ENCODE measurements at places on chromosomes 2 and 18.

DNA sequence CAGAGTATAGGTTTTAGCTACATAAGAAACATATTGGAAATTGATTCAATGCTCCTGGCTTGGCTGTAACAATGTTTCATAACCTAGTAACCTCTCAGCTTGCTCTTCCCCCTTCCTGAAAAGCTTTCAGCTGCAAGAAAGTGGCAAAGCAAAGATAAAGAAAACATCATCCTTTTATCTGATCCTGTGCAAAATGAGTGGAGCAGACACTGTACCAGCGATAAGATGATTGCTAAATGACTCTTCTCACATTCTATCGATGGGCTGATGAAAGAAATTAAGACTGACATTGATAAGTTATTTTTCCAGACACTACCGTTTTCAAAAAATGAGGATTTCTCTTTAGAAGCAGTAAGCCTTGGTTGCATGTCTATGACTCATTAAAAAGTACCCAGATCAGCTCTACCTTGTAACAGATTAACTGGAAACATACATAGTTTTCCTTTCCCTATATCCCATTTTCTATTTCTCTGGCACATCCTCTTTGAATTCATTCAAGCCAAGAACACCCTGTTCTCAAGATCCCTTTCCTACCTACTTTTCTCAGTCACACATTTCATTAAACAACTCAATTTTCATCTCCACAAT is 87.1 kb upstream of the LYPD1 start:
- no peak for DNase-seq

- no peak for DNase-seq
These were observed 4.3 kb upstream of the CHCHD5 start for GRCh38 chr2:112580084-112580483.

DNA sequence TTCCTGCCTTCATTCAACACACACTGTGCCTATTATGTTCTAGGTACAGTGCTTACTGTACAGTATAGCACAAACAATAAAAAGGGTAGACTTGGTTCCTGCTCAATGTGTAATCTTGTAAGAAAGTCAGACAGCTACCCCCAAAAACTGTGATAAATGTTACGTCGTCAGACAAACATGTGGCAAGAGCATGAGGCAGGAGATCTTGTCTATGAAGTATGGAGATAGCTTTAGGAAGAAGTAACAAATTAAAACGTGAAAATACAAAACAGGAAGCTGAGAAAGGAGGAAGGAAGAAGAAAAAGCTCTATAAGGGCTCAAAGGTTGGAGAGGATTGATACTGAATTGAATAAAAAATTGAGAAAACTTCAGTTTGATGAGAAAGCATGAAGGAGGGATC is 276.2 kb upstream of the HNRNPA3 start:
- DNase-seq: no peak

GRCh38 chr18:39667905-39668304 is 2102.3 kb upstream of the CELF4 start:
- no peak for DNase-seq

GRCh38 chr2:1750933-1751766 is 6.8 kb upstream of the PXDN start:
- no peak for DNase-seq

DNA sequence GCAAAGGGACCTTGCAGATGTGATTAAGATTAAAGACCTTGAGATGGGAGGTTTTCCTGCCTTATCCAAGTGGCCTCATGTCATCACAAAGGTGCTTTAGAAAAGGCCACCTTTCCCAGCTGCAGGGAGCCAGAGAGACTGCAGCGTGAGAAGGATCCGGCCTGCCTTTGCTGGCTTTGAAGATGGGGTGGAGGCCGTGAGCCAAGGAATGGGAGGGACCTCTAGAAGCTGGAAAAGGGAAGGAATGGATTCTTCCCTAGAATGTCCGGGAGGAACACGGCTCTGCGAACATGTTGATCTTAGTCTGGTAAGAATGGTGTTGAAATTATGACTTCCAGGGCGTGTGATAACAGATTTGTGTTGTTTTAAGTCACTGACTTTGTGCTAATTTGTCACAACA is 39.9 kb upstream of the CREG2 start:
- DNase-seq: no peak

Measured in frontal cortex (tissue), 4 donors.